ENCODE measurements at places on chromosomes 11 and 22. TPM values are rescaled to one million over a fixed set of nuclear protein-coding genes. Genes with fewer than 3 reads are reported as not detected.

- DNase-seq: no peak
Measured at GRCh38 chr11:64458997-64459396, 100.0 kb downstream of the RPS6KA4 start.

DNA sequence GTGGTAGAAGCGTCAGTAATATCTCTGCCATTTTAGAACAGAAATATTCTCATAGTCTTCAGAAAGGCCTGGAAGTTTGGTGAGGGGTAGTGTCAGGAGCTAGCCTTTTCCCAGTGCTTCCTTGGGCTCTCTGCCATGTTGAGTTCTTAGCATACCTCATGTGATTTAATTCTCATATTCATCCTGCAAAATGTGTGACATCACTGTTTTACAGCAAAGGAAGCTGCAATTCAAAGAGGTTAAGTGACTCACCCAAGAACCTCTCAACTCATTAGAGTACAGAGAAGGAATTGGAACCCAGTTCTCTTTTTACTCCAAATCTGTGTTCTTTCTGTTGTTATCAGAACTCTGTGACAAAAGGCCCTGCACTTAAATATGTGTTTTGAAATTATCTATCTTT is 72.1 kb downstream of the RNF169 start:
- no peak for DNase-seq

GRCh38 chr11:14907411-14908213 is 15.6 kb upstream of the CYP2R1 start:
- DNase-seq: peak; percentile 72

- DNase-seq: no peak
Measured at GRCh38 chr11:75403037-75403436, 3.7 kb downstream of the RPS3 start.

- DNase-seq: no peak
Measured at GRCh38 chr11:8598506-8598905, 4.5 kb upstream of the STK33 start.

The FXYD2 gene
- total RNA-seq: 1.7 TPM

The TH gene
- total RNA-seq: not detected
